ENCODE measurements at places on chromosomes 13 and 19.

- DNase-seq, result no peak
Observed at GRCh38 chr19:48680436-48681126, 7.8 kb upstream of the NTN5 start.

GRCh38 chr19:6038634-6039405 is 60.9 kb upstream of the RANBP3 start:
- DNase-seq, result no peak

GRCh38 chr13:49053215-49053614 is 77.5 kb downstream of the FNDC3A start:
- no peak for DNase-seq

DNA sequence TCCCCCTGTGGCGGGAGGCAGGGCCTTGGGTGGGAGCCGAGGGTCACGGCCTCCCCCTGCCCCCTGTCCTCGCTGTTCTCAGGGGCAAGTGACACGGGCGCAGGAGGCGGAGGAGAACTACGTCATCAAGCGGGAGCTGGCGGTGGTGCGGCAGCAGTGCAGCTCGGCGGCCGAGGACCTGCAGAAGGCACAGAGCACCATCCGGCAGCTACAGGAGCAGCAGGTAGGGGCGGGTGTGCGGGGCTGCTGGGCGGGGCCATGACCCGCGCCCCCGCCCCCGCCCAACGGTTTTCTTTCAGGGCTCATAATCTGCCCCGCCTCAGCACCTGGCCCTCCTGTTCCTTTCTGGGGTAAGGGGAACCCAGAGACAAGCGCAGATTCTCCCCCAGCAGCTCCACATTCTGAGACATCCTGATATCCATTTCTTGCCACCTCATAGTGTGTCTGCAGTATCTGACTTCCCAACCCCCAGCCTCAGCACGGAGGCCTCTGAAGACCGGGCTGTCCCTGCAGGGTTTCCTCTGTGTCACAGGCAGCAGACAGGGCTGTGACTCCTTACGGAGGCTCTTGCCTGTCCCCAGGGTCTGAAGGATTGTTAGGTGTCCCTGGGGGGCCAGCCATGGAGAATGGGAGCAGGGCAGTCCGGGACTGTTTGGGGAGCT is 15.9 kb downstream of the PRR36 start:
- DNase-seq, result no peak

GRCh38 chr13:48906200-48906599 is 69.5 kb upstream of the FNDC3A start:
- DNase-seq, result no peak

DNA sequence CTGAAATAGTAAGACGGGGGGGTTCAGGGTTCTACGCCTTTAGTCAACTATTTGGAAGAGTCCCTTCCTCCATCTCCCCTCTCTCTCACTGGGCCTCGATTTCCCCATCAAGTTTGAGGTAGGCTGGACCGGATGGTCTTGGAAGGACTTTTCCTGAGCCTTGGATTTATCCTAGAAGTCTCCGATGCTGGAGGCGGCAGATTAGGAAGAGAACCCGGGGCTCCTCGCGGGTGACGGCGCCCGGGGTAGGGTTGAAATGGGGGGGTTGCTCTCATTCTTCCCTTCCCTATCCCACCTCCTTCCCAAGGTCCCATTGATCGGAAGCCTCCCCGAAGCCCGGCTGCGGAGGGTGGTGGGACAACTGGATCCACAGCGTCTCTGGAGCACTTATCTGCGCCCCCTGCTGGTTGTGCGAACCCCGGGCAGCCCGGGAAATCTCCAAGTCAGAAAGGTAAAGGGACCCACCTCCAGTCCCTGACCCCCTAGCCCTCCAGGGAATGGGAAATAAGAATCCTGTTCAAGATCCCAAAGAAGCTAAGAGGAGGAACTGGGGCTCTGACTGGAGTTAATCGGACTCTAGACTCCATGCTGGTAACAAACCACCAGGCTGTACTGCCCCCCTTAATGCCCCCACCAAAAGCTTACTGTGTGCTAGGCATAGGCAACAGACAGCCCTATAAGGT is 781 bp downstream of the QPCTL start:
- peak; percentile 82 for DNase-seq

DNA sequence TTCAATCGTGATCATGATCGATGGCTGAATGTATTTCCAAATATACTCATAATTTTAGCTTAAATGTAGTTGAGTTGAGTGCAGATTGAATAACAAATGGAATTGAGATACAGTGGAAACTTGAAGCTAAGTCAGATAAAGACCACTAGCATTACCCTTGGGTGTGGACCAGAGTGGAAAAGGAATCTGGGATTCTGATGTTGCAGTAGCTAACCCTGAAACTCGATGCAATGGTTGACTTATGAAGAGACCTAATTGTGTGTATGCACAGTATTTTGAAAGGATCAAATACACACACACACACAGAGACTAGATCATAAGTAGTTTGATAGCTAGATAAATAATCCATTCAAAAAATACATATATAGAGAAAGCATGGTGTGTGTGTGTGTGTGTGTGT is 135.8 kb downstream of the RXFP2 start:
- DNase-seq, result no peak

DNA sequence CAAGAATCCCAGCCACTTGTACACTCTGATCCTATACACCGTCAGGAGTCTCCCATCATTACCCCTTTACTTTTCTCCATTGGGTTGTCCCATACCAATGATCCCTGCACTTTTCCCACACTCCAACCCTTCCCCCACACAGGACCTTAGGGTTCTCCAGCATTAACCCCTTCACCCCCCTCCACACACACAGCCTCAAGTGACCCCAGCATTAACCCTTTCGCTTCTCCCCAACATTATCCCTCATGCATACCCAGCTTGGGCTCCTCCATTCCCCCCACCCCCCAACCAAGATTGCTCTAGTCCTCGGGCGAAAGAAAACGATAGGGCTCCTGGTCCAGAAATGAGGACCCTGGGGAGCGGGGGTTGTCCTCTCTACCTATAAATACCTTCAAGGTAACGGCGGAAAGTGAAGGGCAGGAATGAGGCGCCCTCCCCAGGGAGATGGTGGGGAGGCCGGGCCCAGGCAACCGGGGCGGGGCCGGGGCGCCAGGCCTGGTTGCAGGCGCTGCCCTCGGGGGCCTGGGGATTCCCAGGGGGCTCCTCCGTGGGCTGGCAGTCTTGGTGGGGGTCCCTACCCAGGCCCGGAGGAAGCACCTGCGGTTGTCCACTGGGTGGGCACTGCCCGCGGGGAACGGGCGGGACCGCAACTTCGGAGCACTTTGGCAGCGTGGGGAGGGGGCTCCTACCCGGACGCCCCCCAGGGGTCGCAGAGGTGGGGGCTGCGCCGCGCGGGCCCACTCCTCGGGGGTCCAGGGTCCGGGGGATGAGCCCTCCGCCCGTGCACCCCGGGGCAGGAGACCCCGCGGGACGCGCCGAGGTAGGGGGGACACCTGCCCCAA is 757 bp downstream of the WIZ start:
- DNase-seq, result no peak

DNA sequence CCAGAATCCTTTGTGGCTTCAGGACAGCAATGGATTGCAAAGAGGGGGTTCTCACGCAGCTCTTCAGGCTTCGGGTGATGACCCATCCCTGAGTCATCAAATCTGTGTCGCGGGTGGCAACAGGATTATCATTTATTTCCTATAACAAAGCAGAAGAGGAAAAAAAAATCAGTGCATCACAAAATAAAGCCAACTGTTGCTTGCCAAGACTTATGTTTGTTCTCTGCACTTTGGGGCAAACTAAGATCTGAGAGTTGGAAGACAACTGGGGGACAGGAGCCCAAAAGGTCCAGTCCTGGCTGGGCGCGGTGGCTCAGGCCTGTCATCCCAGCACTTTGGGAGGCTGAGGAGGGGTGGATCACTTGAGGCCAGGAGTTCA is 6.4 kb downstream of the GNA15 start:
- peak; percentile 92 for DNase-seq

GRCh38 chr19:17074634-17075034 is 618 bp downstream of the HAUS8 start:
- no peak for DNase-seq

DNA sequence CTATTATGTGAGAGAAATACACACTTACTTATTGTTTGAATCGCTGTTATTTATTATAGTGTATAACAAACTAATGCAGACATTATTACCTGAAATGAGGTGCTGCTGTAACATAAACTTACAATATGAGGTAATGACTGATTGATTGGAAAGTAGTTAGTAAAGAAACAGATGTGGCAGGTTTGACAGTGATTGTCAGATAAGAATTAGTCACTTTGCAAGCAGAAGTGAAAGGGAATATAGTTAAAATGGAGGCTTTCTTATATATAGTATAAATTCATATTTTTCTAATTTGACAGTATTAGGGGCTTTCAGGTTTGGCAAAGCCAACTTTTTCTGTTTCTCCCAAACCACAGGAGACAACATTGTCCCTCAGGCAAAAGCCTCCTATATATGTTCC is 20.6 kb downstream of the MIR17HG start:
- DNase-seq, result no peak

DNA sequence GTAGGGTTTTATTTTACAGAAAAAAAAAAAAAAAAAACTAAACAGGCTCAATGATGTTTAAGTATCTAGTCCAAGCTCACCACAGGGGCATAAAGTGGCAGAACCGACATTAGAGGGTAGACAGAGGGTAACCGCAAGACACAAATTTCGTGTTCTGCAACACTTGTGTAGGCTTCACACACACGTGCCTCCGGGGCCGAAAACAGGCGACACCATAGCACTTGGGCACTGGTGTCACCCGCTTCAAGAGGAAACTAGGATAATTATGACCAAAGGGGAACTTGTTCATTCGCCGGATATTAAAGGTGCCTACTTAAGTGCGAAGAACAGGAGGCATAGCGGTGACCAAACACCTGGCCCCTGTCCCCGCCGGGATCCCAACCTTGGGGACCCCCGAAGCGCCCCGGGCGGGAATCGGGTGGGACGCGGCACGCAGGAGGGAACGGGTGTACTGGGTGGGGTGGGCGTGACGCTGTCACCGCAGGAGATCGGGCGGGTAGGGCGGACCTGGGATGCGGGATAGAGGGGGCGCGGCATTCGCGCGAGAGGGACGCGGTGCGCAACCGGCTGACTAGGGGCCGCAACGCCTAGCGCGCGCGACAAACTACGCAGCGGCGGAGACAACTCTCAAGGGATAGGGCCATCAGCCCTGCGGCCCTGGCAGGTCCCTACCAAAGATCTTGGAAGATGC is 558 bp downstream of the MZT1 start:
- DNase-seq, result peak; percentile 45

GRCh38 chr19:35519291-35519690 is 5.8 kb upstream of the DMKN start:
- DNase-seq, result no peak

- DNase-seq, result peak; percentile 11
Observed at GRCh38 chr13:53138376-53139036, 109.9 kb downstream of the OLFM4 start.

DNA sequence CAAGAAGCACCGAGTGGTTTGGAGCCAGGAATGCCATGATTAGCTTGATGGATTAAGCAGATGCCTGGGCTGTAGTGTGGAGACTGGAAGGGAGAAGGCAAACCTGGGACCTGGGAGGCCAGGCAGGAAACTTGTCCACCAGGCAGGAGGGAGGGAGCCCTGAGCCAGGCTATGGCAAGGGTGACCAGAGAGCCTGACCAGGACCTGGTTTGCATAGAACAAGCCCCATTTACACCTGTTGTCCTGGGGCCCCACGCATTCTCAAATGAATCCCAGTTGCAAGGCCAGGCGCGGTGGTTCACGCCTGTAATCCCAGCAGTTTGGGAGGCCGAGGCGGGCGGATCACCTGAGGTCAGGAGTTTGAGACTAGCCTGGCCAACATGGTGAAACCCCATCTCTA is 50.2 kb upstream of the LATS2 start:
- no peak for DNase-seq

DNA sequence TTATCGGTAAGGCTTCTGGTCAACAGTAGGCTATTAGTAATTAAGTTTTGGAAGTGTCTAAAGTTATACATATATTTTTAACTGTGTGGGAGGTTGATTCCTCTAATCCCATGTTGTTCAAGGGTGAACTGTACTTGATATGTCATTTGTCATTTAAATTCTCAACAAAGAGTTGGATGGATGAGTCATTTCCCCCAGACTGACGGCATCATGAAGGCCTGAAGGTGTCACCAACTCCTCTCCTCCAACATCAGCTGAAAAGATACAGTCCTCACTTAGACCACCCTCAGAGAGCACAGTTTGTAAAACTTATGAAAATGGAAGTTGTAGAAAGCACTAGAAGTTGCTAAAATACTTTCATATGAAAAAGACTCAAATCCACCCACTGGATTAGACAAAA is 48.8 kb downstream of the DCLK1 start:
- no peak for DNase-seq

DNA sequence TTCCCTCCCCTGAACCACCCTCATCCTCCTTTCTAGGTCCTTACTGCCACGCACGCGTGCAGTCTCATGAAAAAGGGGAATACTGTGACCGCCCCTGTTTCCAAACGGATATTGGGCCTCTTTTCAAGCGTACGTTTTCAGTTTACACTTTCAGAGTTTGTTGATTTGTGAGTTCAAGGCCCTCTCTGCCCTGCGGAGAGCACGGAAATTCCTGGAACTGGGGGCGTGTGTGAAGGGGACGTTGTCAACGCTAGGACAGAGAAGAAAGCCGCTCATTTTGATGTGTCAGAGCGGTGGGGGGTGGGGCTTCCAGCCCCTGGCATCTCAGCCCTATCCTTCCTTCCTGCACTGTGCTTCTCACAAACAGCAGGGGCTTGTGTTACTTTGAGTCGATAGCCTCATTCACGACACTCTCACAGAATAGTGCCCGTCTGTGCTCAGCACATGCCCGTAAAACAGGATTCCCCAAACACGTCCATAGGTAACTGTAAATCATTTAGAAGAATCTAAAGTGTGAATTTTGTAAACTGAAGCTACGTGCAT is 137.6 kb upstream of the PEG3 start:
- no peak for DNase-seq

GRCh38 chr19:35388277-35389054 is 17.6 kb downstream of the GPR42 start:
- DNase-seq, result no peak
